ENCODE measurements at places on chromosomes 13 and 19. TPM values are rescaled to one million over a fixed set of nuclear protein-coding genes. Genes with fewer than 3 reads are reported as not detected.

- H3K27ac ChIP-seq, result no peak overlapping the region
- no peaks in the 10 kb centered on the region for H3K4me1 ChIP-seq
- no peak overlapping the region for H3K4me3 ChIP-seq
- DNase-seq, result no peak
- H3K36me3 ChIP-seq, result no peaks in the 10 kb centered on the region
Observed at GRCh38 chr19:10899151-10899653, 27.8 kb downstream of the CARM1 start.

GRCh38 chr13:112719556-112719955 lies 29.7 kb downstream of the ATP11A start:
- H3K4me1 ChIP-seq, result peaks cover 40% of the 10 kb centered on the region
- no peaks in the 10 kb centered on the region for H3K36me3 ChIP-seq
- H3K27me3 ChIP-seq, result no peaks in the 10 kb centered on the region
- H3K4me3 ChIP-seq, result no peak overlapping the region
- H3K27ac ChIP-seq, result no peak overlapping the region
- DNase-seq, result no peak

- peak overlapping the region; percentile 91 for H3K27ac ChIP-seq
- H3K27me3 ChIP-seq, result no peaks in the 10 kb centered on the region
- peaks cover 11% of the 10 kb centered on the region for H3K4me1 ChIP-seq
- peaks cover 44% of the 10 kb centered on the region for H3K36me3 ChIP-seq
- H3K4me3 ChIP-seq, result no peak overlapping the region
- no peak for DNase-seq
Observed at GRCh38 chr19:1253514-1254080, 5.2 kb downstream of the MIDN start.

DNA sequence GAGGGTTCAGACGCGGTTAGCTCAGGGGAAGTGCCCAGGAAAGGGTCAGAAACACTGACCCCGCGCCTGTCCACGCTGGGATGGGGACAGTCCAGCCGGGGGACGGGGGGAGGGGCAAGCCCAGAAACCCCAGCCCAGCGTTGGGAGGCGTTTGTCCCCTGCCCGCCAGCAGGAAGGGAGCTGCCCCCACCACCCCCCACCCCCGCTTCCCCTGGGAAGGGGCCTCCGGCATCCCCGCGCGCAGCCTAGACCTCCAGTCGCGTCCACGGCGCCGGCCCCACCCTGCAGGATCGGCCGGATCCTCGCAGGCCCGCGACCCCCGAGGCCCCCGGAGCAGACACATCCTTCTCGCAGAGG lies 277 bp downstream of the GIPC1 start:
- H3K27ac ChIP-seq, result no peak overlapping the region
- peak overlapping the region; percentile 69 for H3K4me3 ChIP-seq
- H3K36me3 ChIP-seq, result no peaks in the 10 kb centered on the region
- no peaks in the 10 kb centered on the region for H3K27me3 ChIP-seq

- peaks cover 3% of the 10 kb centered on the region for H3K4me1 ChIP-seq
- no peak overlapping the region for H3K27ac ChIP-seq
- no peak for DNase-seq
- H3K4me3 ChIP-seq, result no peak overlapping the region
- H3K36me3 ChIP-seq, result no peaks in the 10 kb centered on the region
Observed at GRCh38 chr19:4060621-4061177, 6.0 kb downstream of the ZBTB7A start.

ZNF569 gene
- 7.9 TPM for polyA plus RNA-seq

KCTD12 gene
- 40.0 TPM for polyA plus RNA-seq

DNA sequence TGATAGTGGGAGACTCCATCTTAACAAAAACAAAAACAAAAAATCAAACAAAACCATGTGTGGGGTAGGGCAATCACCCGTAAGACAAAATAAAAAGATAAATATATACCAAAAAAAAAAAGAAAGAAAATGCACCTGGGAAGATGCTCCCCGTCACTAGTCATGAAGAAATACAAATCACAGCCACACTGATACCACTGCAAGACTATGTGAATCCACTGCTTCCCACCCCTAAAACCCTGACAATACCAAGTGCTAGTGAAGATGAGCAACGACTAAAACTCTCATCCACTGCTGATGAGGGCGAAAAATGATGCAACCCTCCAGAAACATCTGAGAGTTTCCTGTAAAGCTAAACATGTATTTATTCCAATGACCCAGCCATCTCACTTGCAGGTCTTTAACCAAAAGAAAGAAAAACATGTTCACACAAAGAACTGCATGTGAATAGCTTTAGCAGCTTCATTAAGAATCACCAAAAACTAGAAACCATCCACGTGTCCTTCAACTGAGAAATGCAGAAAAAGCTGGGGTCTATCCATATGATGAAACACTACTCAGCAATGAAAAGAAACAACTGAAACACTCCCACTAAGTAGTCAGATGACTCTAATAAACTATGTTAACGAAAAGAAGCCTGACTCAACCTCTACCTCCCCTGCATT lies 31.7 kb downstream of the BRD4 start:
- no peaks in the 10 kb centered on the region for H3K36me3 ChIP-seq
- peaks cover 58% of the 10 kb centered on the region for H3K4me1 ChIP-seq
- no peaks in the 10 kb centered on the region for H3K27me3 ChIP-seq

- no peak overlapping the region for H3K4me3 ChIP-seq
- no peak for DNase-seq
- H3K4me1 ChIP-seq, result no peaks in the 10 kb centered on the region
- no peaks in the 10 kb centered on the region for H3K36me3 ChIP-seq
- no peak overlapping the region for H3K27ac ChIP-seq
Observed at GRCh38 chr13:104422668-104423067, 1356.5 kb upstream of the SLC10A2 start.

- H3K27ac ChIP-seq, result no peak overlapping the region
- H3K4me1 ChIP-seq, result no peaks in the 10 kb centered on the region
- H3K27me3 ChIP-seq, result no peaks in the 10 kb centered on the region
- DNase-seq, result no peak
- no peak overlapping the region for H3K4me3 ChIP-seq
Observed at GRCh38 chr13:105509981-105510762, 1025.3 kb downstream of the EFNB2 start.

- no peak overlapping the region for H3K27ac ChIP-seq
- H3K36me3 ChIP-seq, result no peaks in the 10 kb centered on the region
- peak; percentile 25 for DNase-seq
- no peaks in the 10 kb centered on the region for H3K27me3 ChIP-seq
- H3K4me1 ChIP-seq, result no peaks in the 10 kb centered on the region
- no peak overlapping the region for H3K4me3 ChIP-seq
Observed at GRCh38 chr19:3250675-3251074, 26.2 kb downstream of the CELF5 start.

GRCh38 chr19:726993-727956 lies 18.5 kb downstream of the PALM start:
- no peaks in the 10 kb centered on the region for H3K36me3 ChIP-seq
- no peak for DNase-seq

DNA sequence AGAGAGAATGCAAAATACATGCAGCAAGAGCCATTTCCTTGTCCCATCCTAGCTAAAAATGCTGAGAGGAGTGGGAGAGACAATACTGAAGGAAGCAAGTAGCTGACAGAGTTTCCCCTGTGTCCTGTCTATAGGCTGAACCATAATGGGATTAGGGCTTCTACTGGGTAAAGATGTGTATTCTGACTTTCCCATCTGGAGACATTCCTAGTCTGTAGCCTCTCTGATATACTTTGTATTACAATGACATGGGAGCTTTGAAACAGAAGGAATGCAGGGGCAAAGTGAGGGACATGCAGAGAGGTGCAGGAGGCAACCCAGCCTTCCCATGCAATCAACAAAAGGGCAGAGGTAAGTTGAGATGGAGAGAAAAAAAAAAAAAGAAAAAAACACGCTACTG lies 10.5 kb upstream of the GPC6 start:
- H3K4me3 ChIP-seq, result no peak overlapping the region
- H3K36me3 ChIP-seq, result no peaks in the 10 kb centered on the region
- no peak overlapping the region for H3K27ac ChIP-seq
- no peak for DNase-seq
- H3K4me1 ChIP-seq, result no peaks in the 10 kb centered on the region

DNA sequence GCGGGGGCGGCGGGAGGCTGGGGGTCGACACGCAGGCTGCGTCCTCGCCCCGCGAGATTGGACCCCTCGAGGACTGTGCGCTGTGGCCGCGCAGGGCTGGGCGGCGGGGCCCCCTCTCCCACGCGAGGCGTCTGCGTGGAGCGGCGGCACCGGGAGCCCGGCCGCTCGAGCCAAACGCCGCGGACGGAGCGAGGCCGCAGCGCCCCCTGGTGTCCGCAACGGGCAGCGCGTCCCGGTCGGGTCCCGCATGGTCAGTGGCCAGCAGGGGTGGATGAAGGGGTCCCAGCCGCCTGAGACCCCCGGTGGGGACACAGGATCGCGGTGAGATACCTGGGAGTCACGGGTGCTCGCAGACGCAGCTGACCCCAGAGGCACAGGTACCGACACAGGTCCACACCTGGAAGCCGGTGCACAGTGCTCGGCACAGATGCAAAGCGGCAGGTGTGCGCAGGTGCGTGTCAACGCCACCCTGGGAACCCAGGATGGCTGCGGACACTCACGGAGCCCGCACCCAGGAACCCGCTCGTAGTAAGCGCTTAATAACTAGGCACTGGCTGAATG lies 2.1 kb upstream of the CIRBP start:
- peak overlapping the region; percentile 1 for H3K27ac ChIP-seq
- no peaks in the 10 kb centered on the region for H3K27me3 ChIP-seq
- peaks cover 52% of the 10 kb centered on the region for H3K4me1 ChIP-seq
- DNase-seq, result peak; percentile 74
